ENCODE measurements at places on chromosomes 11 and 22.

- H3K4me3 ChIP-seq: no peak overlapping the region
- H3K36me3 ChIP-seq: peaks cover 2% of the 10 kb centered on the region
- no peaks in the 10 kb centered on the region for H3K27me3 ChIP-seq
- no peaks in the 10 kb centered on the region for H3K4me1 ChIP-seq
- H3K27ac ChIP-seq: no peak overlapping the region
- DNase-seq: no peak
Measured at GRCh38 chr22:27253108-27253902, 548.3 kb downstream of the MN1 start.

GRCh38 chr22:26199665-26200064 is 30.4 kb downstream of the SEZ6L start:
- H3K4me1 ChIP-seq: no peaks in the 10 kb centered on the region
- H3K27ac ChIP-seq: no peak overlapping the region
- H3K4me3 ChIP-seq: no peak overlapping the region
- H3K36me3 ChIP-seq: no peaks in the 10 kb centered on the region
- peaks cover 11% of the 10 kb centered on the region for H3K27me3 ChIP-seq

DNA sequence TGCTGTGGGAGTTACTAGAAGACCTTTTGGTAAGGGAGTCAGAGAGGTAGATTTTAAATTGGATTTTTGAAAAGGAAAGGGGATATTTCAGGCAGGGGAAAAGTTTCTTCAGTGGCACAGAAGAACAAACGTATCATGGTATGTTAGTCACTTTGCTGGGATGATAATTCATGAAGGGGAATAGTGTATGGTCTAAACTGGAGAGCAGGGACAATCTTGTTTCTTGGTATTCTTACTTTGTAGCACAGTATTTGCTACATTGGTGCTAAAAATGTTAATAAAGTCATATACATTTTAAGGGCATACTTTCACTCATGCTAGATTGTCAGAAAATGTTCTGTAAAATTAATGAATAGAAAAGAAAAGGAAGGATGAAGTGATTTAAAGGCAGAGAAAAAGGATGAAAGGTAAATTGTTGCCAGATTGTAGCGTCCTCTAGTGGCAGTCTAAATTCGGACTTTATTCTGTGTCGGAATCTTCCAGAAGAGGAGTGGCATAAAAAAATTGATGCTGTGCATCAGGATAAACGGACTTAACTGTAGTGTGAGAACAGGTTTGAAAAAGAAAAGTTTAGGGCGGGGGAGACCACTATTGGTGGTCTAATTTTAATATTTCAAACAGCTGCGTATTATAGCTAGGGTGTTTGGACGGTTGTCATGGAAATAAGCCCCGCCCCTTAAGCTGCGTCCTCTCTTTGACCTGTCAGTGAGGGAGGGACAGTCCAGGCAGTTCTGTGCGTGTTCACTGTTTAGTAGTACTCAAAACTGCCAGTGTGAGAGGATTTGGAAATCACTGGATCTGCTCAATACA is at the start of gene BCO2:
BCO2 (plus strand) TSS at position 724 of the 810 bp plus-strand sequence. CDS start 90 bp downstream, outside the sequence.
- no peaks in the 10 kb centered on the region for H3K36me3 ChIP-seq
- H3K4me1 ChIP-seq: peaks cover 9% of the 10 kb centered on the region
- peak; percentile 72 for DNase-seq
- peaks cover 22% of the 10 kb centered on the region for H3K27me3 ChIP-seq
- peak within 1 kb of the TSS; percentile 51 for H3K4me3 ChIP-seq
- H3K27ac ChIP-seq: no peak within 1 kb of the TSS

GRCh38 chr22:30239488-30240405 is 6.8 kb downstream of the LIF start:
- H3K27me3 ChIP-seq: no peaks in the 10 kb centered on the region
- H3K4me3 ChIP-seq: no peak overlapping the region
- peaks cover 35% of the 10 kb centered on the region for H3K36me3 ChIP-seq
- H3K27ac ChIP-seq: no peak overlapping the region
- H3K4me1 ChIP-seq: peaks cover 20% of the 10 kb centered on the region

DNA sequence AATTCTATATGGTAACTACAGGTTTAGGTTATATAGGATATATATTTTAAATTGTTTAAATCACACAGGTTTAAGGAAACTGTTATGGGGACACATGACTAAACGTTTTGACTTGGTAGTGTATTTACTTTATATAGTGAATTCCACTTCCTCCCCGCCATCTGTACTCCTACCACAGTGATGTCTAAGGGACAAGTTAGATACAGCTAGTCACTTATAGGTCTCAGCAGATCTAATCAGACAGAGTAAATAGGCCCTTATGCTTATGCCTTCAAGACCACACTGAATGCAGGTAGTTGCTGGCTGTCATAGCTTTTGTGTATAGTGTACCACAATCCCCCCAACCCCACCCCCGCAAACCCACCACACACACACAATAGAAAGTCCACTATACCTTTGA is 8.2 kb downstream of the SESN3 start:
- H3K27me3 ChIP-seq: no peaks in the 10 kb centered on the region
- no peak overlapping the region for H3K4me3 ChIP-seq
- no peak overlapping the region for H3K27ac ChIP-seq
- H3K4me1 ChIP-seq: peaks cover 35% of the 10 kb centered on the region

DNA sequence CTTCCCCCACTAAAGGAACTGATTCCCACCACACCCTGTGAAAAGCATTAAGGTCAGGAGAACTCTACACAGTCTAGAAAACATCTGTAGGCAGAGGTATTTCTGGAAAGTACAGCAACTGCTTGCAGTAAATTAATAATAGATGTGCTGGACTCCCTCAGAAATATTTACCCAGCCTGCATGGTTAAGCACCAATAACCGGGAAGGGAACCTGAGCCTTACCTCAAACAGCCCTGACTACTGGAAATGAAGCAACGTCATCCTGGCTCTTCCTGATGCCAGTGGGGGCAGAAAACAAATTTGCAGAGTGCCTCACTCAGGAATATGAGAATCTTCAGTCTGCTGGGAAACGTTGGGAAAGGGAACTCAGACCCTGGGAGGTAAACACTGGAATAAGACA is 318.1 kb downstream of the TENM4 start:
- H3K4me1 ChIP-seq: no peaks in the 10 kb centered on the region
- H3K27me3 ChIP-seq: peaks cover 2% of the 10 kb centered on the region
- no peak overlapping the region for H3K4me3 ChIP-seq
- DNase-seq: no peak
- no peak overlapping the region for H3K27ac ChIP-seq

Data from activated CD8-positive, alpha-beta T cell treated with anti-CD3 and anti-CD28 coated beads for 36 hours (primary cell).